CD8-positive, alpha-beta memory T cell (primary cell): ENCODE measurements at places on chromosomes 11 and 22. TPM values are rescaled to one million over a fixed set of nuclear protein-coding genes. Genes with fewer than 3 reads are reported as not detected.

The OR10D3 gene
- not detected for total RNA-seq

- DNase-seq = no peak
Measured at GRCh38 chr22:36042240-36042639, 13.6 kb upstream of the RBFOX2 start.

GRCh38 chr11:73203790-73204189, 14.3 kb upstream of the P2RY2 start:
- DNase-seq = no peak

DNA sequence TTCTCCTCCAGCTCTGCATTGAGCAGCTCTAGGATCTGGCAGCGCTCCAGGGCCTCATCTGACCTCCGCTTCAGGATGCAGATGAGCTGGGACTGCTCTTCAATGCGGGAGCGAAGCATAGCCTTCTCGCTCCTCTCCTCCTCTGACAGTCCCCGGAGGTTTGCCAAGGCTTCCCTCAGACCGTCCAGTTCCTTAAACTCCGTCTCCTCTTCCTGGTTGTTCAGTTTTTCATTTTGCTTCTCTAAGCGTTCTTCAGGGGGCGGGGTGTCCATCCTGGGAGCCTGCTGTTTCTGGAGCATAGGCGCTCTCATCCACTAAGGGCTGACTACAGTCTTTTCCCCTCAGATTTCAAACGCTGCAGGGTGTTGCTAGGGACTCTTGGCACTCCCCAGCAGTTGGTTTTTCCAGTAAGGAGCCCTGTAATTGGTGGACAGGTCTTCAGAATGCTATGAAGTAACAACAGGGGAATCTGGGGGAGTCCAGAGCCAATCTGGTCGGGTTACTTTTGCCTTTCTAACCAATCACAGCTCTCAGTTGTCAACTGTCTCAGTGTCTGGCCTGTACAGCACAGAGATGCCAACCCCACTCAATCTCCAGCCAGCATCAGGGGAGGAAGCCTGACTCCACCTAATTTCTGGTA, at the start of gene CCDC89:
TSS of gene CCDC89 (minus strand) at position 376 of the 640 bp plus-strand sequence. CDS start at position 311, 65 bp downstream.
- no peak for DNase-seq

DNA sequence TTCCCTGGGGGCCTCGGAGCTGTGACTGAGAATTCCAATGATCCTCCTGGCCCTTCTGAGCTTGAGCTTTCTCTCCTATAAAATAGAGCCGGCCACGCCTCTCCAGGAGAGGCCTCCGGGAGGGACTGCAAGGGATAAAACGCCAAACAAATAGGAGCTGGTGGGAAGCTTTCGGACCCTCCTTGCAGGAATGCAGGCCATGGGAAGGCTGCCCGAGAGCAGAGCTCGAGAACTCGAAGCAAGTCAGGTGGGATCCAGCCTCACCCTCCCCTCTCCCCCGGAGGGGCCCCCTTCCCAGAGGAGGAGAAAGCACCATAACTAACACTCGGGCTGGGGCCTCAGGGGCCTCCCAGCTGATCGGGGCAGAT, 34.6 kb downstream of the FLRT1 start:
- DNase-seq = no peak

DNA sequence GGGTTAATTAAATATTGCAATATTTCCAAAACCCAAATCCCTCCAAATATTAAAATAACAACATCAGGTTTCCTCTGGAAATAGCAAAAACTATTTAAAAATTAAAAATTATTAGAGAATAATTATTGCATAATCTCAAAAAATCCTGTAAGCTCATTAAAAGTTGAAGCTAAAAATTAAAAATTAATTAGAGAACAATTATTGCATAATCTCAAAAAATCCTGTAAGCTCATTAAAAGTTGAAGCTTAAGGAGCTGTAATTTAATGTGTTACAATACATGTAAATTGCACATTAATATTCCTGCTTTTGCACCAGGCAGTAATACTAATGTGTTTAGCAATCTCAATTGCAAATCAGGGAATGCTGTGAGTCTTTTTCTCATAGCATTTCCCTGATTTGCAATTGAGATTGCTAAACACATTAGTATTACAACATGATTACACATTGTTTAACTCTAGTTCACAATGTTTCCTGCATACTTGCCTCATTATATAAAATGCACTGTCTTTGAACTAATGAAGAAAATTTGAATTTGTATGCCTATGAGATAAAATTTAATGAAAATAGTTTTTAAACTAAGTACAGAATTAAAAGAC, 247.7 kb downstream of the GUCY1A2 start:
- DNase-seq = no peak

DNA sequence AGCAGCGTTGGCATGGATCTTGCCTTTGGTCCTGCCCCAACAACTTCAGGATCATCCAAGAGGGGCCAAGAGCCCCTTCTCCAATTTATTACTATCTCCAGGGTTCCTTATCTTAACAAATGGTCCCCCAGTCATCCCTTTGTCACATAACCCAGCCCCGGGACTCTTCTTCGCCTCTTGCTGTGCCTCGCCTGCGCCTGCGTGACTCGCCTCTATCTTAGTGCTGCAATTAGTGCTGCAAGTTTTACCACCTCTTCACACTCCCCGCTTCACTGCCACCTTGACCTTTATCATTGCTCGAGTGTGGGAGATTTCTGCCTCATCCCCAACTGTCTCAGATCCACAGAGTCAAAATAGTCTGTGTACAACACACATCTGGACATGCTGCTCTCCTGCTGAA, 4.0 kb upstream of the IGSF22 start:
- DNase-seq = no peak

GRCh38 chr22:50074551-50075530, 10.4 kb downstream of the MLC1 start:
- no peak for DNase-seq

DNA sequence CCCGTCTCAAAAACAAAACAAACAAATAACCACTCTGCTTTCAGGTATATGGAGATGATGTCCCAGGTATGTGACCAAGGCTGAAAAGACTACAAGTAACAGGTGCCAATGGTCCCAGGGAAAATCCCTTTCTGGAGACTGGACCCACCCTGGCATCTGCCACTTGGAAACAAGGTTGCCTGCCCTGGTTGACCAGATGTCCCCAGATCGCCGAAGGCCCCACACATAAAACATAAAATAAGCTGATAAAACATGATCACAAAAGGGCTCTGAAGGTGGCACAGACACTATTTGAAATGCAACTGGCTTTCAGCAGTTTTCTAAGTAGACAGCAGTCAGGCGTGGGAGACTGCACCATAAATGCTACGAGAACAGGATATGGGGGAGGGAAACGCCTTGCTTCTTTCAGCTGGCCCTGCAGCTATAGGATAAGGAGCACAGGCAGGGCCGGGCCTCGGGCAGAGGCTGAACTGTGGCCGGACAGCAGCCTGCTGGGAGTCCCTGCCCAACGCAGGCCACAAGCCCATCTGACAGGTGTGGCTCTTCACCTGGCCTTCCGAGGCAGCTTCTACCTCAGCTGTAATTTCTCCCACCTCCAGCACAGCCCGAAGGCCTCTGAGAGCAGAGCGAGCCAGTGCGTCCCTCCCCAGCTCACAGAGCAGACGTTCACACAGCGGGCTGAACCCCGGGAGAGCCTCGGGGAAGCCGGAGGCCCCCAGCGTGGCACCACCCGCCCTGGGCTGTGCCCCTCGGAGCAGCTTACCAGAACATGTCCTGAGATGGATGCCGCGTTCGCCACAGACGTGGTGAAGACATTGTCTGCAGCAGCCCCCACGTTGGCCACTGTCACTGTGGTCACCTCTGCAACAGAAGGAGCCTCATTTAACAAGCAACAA, 4.0 kb downstream of the DEAF1 start:
- no peak for DNase-seq

DNA sequence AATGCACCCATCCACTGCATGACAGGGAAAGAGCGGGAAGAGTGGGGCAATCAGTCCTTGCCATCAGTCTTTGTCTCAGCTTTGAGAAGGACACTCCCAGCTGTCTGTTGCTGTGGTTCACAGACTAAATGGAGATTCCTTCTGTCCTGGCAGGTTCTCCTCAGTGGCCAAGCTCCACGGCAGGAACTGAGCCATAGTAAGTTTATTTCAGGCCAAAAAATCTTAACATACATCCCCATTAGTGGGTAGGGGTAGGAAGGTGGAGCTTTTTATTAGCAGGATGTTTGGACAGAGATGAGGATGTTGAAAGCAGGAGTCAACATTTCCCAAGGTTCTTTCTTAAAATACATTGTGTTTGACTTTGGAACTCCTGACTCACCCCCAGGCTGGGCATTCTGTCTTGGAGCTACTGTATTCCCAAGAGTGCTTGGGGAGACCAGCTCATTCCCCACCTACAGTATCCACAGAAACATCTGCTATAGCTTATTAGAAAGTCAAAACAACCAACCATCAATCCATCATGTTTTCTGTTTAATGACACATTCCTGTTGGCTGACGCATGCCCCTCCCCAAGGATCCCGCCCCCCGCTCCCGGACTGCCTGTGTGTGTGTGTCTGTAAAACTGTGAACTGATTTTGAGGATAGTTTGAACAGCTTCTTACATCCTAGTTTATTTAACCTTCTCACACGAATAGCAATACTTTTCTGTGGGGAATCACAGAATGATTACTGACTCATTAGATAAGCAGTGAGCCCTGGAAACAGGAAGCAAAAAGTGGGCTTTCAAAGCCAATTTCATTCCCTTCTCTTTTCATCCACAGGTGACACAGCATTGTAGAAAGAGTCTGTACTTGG, 109.5 kb downstream of the CCDC81 start:
- DNase-seq = no peak

DNA sequence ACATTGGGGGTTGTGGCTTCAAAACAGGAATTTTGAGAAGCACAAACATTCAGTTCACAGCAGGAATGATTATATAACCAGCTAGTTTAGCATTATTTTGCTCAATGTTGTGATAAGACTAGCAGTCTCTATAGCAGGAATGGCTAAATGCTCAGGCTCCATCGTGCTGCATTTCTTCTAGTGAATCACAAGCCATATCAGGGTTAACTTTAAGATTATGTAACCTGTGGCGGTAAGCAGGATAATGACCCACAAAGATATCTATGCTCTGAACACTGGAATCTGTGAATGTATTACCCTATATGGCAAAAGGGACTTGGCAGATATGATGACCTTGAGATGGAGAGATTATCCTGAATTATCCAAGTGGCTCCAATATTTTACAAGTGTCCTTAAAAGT, 14.8 kb downstream of the FSHB start:
- no peak for DNase-seq

The MS4A12 gene
- not detected for total RNA-seq

DNA sequence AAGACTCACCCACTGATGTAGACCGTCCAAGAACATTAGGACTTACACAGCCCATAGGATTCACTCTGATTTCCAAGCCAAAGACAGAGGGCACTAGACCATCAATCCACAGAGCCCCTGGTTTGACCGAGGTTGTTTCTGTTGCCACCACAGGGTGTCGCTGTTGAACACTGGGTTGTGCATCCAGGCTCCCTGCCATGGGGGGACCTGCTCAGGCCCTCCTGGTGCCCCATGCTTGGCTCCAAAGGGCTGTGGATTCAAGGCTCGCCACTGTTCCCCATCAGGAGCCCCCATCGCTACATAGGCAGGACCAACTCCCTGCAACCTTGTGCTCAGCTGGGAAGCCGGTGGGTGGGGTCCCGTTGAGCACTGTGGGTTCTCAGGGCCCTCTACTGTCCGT, 128.0 kb upstream of the ANO1 start:
- DNase-seq = no peak

DNA sequence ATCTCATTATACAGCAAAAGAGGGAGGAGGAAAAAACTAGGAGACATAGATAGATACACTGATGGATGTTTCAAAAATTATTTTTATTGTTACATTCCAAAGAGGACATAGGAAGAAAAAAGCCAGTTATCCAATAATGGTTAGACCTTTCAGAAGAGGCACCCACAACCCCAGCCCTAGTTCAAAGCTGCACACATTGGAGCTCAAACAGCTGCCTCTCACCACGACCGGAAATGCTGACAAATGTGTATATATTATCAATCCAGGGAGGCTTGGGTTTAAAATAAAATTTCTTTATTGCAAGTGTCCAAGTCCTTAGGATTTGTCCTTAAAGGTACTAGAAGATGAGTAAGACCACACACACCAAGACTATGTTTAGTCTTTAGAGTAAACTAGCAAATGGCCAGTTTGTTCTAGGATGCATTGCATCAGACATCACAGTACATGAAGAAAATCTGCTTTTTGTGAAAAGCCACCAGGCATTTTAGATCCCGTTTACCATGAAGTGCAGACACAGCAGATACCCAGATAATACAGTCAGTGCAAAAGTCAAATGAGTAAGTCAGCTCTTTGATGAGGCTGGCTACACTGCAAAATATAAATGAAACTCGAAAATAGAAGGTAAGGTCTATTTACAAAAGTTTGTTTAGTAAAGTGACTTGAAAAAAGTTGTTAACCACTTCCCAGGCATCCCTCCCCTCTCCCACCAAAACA, 4.6 kb upstream of the ASCL3 start:
- no peak for DNase-seq

The SF3B2 gene
- 261 TPM for total RNA-seq

The GRM5 gene
- not detected for total RNA-seq

DNA sequence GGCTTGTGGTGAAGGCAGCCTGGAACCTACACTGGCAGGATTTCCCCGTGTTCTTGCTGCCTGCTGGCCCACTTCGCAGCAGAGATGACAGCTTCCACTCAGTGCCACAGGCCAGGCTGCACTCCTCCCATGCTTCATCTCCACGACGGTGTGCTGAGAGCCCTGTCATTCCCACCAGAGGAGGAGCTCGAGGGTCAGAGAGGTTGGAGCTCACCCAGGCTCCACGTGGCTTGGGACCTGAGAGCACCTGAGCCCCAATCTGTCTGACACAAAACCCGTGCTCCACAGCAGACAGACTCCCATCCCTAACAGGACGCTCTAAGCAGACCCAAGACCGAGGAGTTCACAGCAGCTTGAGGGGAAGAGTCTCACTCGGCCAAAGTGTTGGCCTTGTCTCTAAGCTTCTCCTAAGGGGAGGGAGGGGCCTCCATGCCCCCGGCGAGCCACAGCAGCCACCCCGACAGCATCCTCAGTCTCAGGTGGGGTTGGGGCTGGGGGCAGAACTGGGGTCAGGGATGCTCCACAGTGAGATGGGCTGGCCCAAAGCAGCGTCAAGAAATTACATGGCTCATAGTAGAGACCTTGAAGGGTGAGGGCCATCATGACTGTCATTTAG, 10.7 kb downstream of the LRFN4 start:
- no peak for DNase-seq

DNA sequence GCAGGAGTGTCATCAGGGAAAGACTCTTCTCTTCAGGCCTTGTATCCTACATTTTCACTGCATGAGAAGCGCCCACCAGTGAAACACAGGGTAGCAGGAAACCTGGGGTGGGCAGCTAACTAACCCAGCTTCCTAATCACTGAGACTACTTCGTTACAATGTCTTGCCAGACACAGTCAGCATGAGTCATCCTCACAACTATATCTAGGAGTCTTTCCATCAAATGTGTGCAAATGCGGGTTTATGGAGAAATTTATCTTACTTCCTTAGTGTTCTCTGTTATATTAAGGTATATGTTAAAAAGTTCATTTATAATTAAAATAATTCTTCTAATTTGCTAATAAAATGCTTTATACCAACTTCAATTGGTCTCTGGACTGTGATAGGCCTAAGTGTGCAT, 79.9 kb upstream of the RAB1B start:
- no peak for DNase-seq

GRCh38 chr11:27574342-27574741, 67.8 kb upstream of the LIN7C start:
- DNase-seq = no peak

GRCh38 chr11:43947003-43947500, 4.6 kb downstream of the C11orf96 start:
- DNase-seq = no peak
